ENCODE measurements at places on chromosomes 3 and 15. TPM values are rescaled to one million over a fixed set of nuclear protein-coding genes. Genes with fewer than 3 reads are reported as not detected.

ASB14 gene
- 1.4 TPM for total RNA-seq

DNA sequence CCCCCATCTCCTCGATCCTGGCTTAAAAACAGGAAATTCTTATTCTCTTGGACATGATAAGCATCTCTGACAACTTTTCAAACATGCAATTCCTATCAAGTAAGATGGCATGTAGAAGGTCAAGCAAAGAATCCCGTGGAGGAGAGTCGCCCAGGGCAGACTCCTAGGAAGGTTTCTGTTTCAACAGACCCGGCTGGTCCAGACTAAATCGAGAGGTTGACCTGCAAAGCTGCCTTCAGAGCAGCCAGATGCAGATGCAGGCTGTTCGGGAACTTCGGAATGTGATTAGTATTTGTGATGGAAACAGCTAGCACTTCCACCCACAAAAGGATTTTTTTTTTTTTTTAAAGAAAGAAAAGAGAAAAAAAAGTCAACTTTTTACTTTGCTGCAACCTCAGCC is 216.8 kb downstream of the NR1D2 start:
- H3K4me3 ChIP-seq = no peak overlapping the region
- peak; percentile 23 for DNase-seq
- H3K27ac ChIP-seq = no peak overlapping the region
- H3K4me1 ChIP-seq = no peaks in the 10 kb centered on the region

DNA sequence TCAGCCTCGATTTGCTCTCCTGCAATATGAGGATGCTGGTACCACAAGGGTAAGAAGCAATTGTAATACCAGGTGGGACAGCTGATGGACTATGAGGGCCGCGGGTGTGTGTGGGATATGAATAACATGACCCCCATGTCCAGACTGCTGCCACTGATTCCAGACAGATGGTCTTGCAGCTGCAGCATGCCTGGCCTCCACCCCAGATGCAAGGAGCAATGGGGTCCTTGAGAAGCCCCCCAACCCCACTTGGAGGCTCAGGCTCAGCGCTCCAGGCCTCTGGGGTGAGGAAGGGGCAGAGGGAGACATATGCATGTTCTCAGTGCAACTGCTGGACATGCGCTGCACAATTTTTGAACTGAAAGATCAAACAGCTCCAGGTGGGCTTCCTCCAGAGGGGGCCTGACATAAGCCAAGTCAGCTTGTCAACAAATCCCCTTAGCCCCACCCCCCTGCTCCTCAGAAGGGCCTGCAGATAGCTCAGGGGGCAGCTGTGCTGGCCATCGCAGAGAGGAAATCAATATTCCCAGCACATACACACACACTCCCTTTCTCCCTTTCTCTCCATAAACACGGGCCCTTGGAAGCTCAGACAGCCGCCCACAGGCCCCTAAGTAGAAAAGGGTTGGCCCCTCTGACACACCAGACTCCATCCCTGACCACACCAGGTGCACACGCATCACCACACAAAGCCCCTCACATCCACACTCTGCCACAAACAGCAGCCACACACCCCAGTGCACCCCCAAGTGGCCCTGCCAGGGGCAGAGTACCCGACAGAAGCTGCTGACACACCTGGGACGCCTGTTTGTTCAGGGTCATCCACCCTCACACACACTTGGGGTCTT is 107.0 kb downstream of the IQSEC1 start:
- H3K4me3 ChIP-seq = peak overlapping the region; percentile 73
- H3K4me1 ChIP-seq = peaks cover 38% of the 10 kb centered on the region
- peaks cover 3% of the 10 kb centered on the region for H3K36me3 ChIP-seq
- no peaks in the 10 kb centered on the region for H3K27me3 ChIP-seq
- H3K27ac ChIP-seq = no peak overlapping the region

DNA sequence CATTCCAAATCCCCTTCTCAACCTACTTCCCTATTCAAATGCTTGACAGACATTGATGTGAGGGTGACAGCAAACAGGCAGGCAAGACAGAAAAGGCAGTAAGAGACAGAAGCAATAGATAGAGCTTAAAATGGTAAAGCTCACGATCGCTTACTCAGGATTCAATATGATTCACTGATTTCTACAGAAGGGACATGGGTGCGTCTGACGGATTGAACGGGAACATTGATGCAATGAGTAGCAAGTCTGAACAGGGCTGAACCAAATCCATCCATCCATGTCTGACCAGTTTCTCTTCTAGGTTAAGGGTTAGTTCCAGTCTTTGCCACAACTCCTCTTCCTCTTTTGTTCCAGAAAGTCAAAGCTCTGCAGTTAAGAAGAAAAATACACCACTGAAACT is 35.1 kb downstream of the P2RY1 start:
- no peaks in the 10 kb centered on the region for H3K36me3 ChIP-seq
- no peaks in the 10 kb centered on the region for H3K27me3 ChIP-seq
- no peak for DNase-seq
- no peak overlapping the region for H3K27ac ChIP-seq
- no peaks in the 10 kb centered on the region for H3K4me1 ChIP-seq

- DNase-seq = peak; percentile 36
- no peaks in the 10 kb centered on the region for H3K27me3 ChIP-seq
- H3K36me3 ChIP-seq = no peaks in the 10 kb centered on the region
- peak overlapping the region; percentile 58 for H3K27ac ChIP-seq
Observed at GRCh38 chr3:169659820-169660674, 3.5 kb downstream of the MECOM start.

RYR3 gene
- 1.4 TPM for total RNA-seq

- no peak for DNase-seq
- no peaks in the 10 kb centered on the region for H3K27me3 ChIP-seq
Observed at GRCh38 chr3:196166741-196167140, 44.5 kb downstream of the ZDHHC19 start.

GRCh38 chr3:149091983-149092382 is 5.7 kb upstream of the HLTF start:
- no peaks in the 10 kb centered on the region for H3K36me3 ChIP-seq
- H3K27ac ChIP-seq = no peak overlapping the region
- peaks cover 1% of the 10 kb centered on the region for H3K4me1 ChIP-seq

TTBK2 gene
- 16.0 TPM for total RNA-seq

- H3K4me3 ChIP-seq = no peak overlapping the region
- no peaks in the 10 kb centered on the region for H3K36me3 ChIP-seq
- H3K27me3 ChIP-seq = peaks cover 3% of the 10 kb centered on the region
- no peak for DNase-seq
- no peak overlapping the region for H3K27ac ChIP-seq
Observed at GRCh38 chr15:32918547-32918946, 200.7 kb downstream of the GREM1 start.

GRCh38 chr3:104510131-104510849 is 856.4 kb upstream of the ALCAM start:
- no peaks in the 10 kb centered on the region for H3K27me3 ChIP-seq
- H3K36me3 ChIP-seq = no peaks in the 10 kb centered on the region
- no peak overlapping the region for H3K4me3 ChIP-seq
- H3K27ac ChIP-seq = no peak overlapping the region

- H3K27me3 ChIP-seq = no peaks in the 10 kb centered on the region
- no peak for DNase-seq
- no peaks in the 10 kb centered on the region for H3K4me1 ChIP-seq
- no peak overlapping the region for H3K27ac ChIP-seq
Observed at GRCh38 chr3:171142985-171143384, 116.5 kb upstream of the SLC2A2 start.

GRCh38 chr15:85091990-85092389 is 110.3 kb downstream of the PDE8A start:
- no peaks in the 10 kb centered on the region for H3K4me1 ChIP-seq
- no peak overlapping the region for H3K4me3 ChIP-seq
- peaks cover 23% of the 10 kb centered on the region for H3K36me3 ChIP-seq
- no peaks in the 10 kb centered on the region for H3K27me3 ChIP-seq

GRCh38 chr15:92452143-92452542 is 58.5 kb downstream of the ST8SIA2 start:
- no peak for DNase-seq
- no peak overlapping the region for H3K4me3 ChIP-seq
- H3K27ac ChIP-seq = no peak overlapping the region
- H3K27me3 ChIP-seq = no peaks in the 10 kb centered on the region

RETNLB gene
- total RNA-seq = not detected

- DNase-seq = no peak
- H3K4me3 ChIP-seq = no peak overlapping the region
- no peak overlapping the region for H3K27ac ChIP-seq
- no peaks in the 10 kb centered on the region for H3K36me3 ChIP-seq
Observed at GRCh38 chr3:159130108-159130507, 328.3 kb downstream of the MFSD1 start.

- no peaks in the 10 kb centered on the region for H3K36me3 ChIP-seq
- no peaks in the 10 kb centered on the region for H3K27me3 ChIP-seq
- H3K27ac ChIP-seq = no peak overlapping the region
- no peaks in the 10 kb centered on the region for H3K4me1 ChIP-seq
- peak; percentile 42 for DNase-seq
Observed at GRCh38 chr3:183298701-183299153, 45.7 kb downstream of the B3GNT5 start.

DNA sequence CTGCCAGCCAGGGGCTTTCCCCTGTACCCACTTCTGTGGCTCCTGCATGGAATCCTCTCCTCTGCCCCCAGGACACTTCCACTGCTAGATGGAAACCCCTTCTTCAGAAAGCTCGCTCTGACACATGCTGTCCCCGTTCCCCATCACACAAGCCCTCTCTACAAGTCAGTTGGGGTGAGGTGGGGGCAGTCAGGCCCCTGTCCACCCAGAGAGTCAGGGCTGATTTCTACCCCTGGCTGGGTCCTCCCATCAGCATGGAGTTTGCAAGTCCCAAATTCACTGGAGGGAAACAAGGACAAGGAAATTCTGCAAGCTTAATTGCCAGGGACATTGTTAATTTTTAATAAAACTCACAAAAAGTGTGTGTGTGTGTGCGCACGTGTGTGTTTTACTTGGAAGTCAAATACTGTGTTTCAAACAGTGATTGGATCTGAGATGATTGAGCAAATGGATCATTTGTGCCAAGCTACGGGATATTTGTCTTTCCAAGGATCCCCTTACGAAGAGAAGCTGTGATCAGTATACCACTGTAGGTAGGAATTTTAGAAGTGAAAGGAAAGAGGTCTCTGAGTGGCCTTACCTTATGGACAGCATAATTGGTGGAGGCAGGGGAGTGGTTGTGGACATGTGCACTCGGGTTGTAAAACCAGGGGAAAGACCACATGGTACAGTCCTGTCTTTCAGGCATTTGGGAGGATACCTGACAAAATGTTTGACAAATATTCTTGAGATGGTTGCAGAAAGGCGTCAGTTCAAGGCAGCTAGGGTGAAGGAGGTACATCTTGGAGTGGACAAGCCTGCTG is 1.5 kb upstream of the AMOTL2 start:
- H3K27ac ChIP-seq = peak overlapping the region; percentile 65
- no peak overlapping the region for H3K4me3 ChIP-seq
- peaks cover 5% of the 10 kb centered on the region for H3K4me1 ChIP-seq
- peaks cover 5% of the 10 kb centered on the region for H3K36me3 ChIP-seq

TRH gene
- 0.40 TPM for total RNA-seq

PATL2 gene
- total RNA-seq = 3.0 TPM

DNA sequence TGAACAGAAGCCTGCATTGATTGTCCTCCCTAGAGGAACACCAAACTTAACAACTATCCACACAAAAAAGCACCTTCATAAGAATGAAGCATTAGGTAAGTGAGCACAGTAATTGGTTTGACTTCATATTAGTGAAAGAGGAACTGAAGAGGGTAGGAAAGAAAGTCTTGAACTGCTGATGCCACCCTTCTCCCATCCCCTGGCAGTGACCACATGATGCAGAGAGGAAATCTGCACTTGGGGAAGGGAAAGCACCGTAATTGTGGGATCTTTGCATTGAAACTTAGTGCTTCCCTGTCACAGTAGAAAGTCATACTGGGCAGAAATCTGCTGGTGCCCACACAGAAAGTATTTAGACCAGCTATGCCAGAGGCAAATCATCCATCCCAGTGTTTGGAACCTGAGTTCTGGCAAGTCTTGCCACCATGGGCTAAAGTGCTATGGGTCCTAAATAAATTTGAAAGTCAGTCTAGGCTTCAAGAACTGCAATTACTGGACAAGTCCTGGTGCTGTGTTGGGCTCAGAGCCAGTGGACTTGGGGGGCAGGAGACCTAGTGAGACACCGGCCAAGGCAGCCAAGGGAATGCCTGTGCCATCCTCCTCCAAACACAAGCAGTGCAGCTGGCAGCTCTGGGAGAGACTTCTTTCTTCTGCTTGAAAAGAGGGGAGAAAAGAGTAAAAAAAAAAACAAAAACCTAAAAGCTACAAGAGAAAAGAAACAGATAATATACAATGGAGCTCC is 63.6 kb downstream of the SLC15A2 start:
- DNase-seq = no peak
- no peaks in the 10 kb centered on the region for H3K36me3 ChIP-seq
- H3K27ac ChIP-seq = no peak overlapping the region
- no peaks in the 10 kb centered on the region for H3K4me1 ChIP-seq

SLC6A1 gene
- total RNA-seq = 4.5 TPM

- no peak overlapping the region for H3K4me3 ChIP-seq
- H3K27me3 ChIP-seq = no peaks in the 10 kb centered on the region
- peak; percentile 84 for DNase-seq
- no peaks in the 10 kb centered on the region for H3K36me3 ChIP-seq
Observed at GRCh38 chr15:57561041-57561711, 30.5 kb upstream of the MYZAP start.

- no peak for DNase-seq
Observed at GRCh38 chr15:76470691-76471090, 134.1 kb downstream of the ISL2 start.

MESP1 gene
- 3.1 TPM for total RNA-seq

BHLHE40 gene
- total RNA-seq = 204 TPM

GRCh38 chr15:80875568-80876347 is 96.6 kb downstream of the CEMIP start:
- no peaks in the 10 kb centered on the region for H3K4me1 ChIP-seq
- DNase-seq = no peak
- H3K27ac ChIP-seq = no peak overlapping the region
- peaks cover 5% of the 10 kb centered on the region for H3K36me3 ChIP-seq

- no peak overlapping the region for H3K27ac ChIP-seq
- H3K27me3 ChIP-seq = no peaks in the 10 kb centered on the region
- no peak for DNase-seq
- no peaks in the 10 kb centered on the region for H3K4me1 ChIP-seq
- no peaks in the 10 kb centered on the region for H3K36me3 ChIP-seq
Observed at GRCh38 chr3:10867384-10867783, 51.4 kb downstream of the SLC6A11 start.

GRCh38 chr15:42691308-42691707 is 45.6 kb downstream of the CDAN1 start:
- H3K36me3 ChIP-seq = peaks cover 4% of the 10 kb centered on the region
- H3K27ac ChIP-seq = no peak overlapping the region
- no peak overlapping the region for H3K4me3 ChIP-seq
- DNase-seq = no peak
- H3K4me1 ChIP-seq = no peaks in the 10 kb centered on the region

PARP9 gene
- total RNA-seq = 48.1 TPM
